ENCODE measurements at places on chromosomes 6 and 20.

GRCh38 chr6:123316733-123317323 is 319.9 kb downstream of the TRDN start:
- DNase-seq: no peak

GRCh38 chr6:33996120-33996475 is 149.8 kb downstream of the GRM4 start:
- no peak for DNase-seq

- DNase-seq: peak; percentile 31
These were observed 97.6 kb downstream of the FAM50B start for GRCh38 chr6:3946778-3947177.

- DNase-seq: no peak
These were observed 41.2 kb upstream of the POLR1H start for GRCh38 chr6:30019819-30020218.

- no peak for DNase-seq
These were observed 540.7 kb downstream of the HAO1 start for GRCh38 chr20:7399575-7399974.

- DNase-seq: no peak
These were observed 129.5 kb upstream of the HDAC2 start for GRCh38 chr6:114100215-114100994.

DNA sequence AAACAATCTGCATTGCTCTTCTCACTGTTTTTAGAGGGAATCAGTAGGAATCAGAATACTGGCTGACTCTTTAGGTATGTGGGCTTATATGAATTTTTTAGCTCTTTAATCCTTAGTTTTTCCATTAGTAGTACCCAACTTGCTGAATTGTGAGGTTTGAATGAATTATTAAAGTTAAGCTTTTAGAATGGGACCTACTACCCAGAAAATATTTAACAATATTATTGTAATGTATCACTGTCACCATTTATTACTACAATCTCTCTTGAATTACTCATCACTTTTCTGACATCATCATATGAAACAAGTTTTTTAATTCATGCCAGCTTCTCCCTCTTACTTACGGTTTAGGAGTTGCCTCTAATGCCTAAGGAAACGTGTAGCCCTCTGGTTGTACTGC is 212.7 kb downstream of the BCKDHB start:
- no peak for DNase-seq

DNA sequence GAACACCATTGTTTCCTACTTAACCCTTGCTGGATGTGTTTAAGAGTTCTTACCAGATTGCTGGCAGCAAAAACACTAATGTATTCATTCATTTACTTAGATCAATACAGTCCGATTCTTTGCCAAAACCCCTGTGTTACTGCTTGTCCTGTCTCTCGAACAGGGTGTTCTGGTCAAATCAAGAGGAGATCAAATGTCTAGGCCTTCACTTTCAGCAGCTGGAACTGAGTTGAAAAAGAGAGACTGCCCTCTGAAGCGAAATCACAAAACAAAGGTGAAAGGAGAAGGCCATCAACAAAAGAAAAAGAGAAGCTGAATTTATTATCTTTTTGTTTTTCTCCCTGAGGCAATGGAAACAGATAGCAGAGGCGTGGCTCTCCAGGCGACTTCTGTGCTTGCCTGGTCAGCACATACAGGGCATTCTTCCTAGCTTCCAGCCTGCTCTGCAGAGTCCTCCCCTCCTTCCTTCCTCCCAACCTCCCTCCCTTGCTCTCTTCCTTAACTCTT is 44.1 kb upstream of the GCM1 start:
- DNase-seq: peak; percentile 91

DNA sequence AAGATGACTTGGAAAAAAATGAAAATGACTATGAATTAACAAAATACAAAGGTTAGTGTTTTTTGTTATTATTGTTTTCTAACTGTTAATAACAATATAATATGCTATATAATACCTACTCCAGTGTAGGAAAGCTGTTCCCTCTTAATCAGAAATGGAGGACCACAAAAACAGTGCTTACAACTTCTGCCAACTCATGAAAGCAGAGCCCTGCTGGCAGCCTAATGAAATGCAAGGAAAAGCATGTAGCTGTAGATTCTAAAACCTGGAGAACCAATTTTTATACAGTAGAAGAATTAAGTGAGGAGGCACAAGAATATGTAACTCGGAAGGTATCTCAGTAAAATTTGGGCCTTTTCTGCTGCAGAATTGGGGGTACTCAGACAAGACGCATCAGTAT is 29.4 kb downstream of the PHIP start:
- DNase-seq: no peak

Measured in ELF-1 (cell line).